ENCODE measurements at places on chromosomes 7 and 10.

DNA sequence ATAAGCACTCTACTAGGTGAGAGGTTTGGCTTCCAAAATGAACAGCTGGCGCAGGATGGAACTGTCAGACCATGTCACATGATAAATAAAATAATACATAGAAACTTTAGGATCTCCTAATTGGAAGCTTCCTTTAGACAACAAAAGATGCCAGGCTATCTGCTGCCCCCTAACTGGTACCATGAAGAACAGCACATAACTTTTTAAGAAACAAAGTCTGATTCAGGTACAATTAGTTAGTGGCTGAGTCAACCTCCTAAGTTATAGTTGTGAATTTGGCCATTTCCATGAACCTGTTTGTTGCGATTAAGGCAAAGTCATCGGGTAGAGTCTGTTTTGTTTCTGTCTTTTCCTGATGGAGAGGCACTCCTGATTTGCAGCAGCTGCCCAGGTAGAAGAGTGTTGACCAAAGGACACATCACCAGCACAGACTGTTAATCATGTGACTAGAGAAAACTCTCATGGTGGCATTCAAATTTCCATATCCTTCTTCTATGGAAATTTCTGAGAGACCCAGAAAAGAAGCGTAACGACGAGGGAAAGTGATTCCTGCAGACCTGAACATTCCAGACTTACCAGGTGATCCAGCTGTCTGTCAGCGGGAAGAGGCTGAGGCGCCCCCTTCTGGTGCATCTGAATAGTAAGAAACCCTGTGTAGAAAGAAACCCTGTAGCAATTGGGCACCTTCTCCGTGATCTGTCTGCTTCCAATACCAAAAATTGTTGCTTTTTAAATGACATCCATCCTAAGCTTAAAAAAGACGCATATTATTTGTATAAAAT is 8.6 kb upstream of the INHBA start:
- no peak for DNase-seq

GRCh38 chr10:14163377-14164086 is 167.2 kb downstream of the FRMD4A start:
- DNase-seq: no peak

DNA sequence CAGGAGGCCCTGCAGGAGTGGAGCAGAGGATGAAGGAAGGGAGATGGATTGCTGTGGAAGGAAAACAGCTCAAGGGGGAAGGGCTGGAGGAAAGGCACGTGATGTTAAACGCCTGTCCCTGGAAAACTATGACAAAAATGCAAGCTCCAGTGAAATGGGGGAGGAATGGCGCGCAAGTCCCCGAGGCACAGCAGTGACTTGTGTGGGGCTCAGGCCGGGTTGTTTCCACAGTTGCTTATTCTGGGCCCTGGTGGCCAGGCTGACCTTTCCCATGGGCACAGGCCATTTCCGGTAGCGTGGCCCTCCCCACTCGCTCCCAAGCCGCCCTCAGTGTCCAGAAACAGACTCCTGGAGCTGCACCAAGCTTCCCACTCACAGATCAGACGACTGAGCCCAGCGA is 68.1 kb upstream of the PDGFA start:
- DNase-seq: no peak

- DNase-seq: no peak
These were observed 222.8 kb downstream of the RELN start for GRCh38 chr7:103766660-103767059.

- DNase-seq: no peak
These were observed 21.5 kb downstream of the DNAJC9 start for GRCh38 chr10:73225518-73225917.

- no peak for DNase-seq
These were observed 98.0 kb downstream of the ADAM12 start for GRCh38 chr10:126290232-126290631.

GRCh38 chr7:22150221-22150620 is 204.5 kb upstream of the CDCA7L start:
- DNase-seq: no peak

DNA sequence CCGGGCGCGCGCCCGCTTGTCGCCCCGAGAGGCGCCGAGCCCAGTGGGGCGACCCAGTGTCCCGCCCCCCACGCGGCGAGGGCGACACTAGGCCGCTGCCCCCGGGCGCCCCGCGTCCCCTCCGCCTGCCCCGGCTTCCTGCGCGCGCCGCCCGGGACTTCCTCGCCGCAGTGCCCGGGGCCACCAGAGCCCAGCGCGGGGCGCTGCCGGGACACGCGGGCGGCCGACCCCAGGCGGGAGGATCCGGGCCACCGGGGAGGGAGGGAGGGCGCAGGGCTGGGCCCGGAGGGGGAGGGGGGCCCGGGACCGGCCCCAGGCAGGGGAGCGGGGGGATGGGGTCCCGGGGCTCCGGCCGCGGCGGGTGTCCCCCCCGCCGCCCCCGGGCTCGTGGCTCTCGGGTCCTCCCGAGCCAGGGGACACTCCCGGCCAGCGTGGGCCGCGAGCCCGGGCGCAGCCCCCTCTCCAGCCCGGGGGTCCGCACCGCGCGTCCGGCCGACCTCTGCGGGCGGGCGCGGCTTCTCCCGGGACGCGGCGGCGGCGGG is 435 bp upstream of the PWWP2B start:
- DNase-seq: no peak

DNA sequence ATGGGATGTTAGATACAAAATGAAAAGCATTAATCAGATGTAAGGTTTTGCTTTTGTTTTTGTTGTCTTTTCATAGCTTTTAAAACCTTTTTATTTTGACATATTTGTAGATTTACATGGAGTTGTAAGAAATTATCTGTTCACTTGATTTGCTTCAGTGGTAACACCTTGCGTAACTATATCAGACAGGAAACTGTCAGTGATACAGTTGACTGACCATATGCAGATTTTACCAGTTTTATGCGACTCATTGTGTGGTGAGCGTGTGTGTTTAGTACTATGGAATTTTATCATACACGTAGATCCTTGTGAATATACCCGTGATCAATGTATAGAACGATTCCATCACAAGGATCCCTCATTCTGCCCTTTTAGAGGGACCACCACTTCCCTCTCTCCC is 701.4 kb downstream of the SUGCT start:
- DNase-seq: no peak

Data from sciatic nerve (tissue), 2 donors.